G401 (cell line): ENCODE measurements at places on chromosomes 12 and 14.

- DNase-seq, result no peak
Observed at GRCh38 chr12:70083677-70084020, 159.6 kb upstream of the CNOT2 start.

GRCh38 chr12:51217968-51218606, at the start of gene POU6F1:
POU6F1 (minus strand) TSS chr12:51218062; CDS start chr12:51206836, 11,226 bp downstream.
- DNase-seq, result peak; percentile 84

DNA sequence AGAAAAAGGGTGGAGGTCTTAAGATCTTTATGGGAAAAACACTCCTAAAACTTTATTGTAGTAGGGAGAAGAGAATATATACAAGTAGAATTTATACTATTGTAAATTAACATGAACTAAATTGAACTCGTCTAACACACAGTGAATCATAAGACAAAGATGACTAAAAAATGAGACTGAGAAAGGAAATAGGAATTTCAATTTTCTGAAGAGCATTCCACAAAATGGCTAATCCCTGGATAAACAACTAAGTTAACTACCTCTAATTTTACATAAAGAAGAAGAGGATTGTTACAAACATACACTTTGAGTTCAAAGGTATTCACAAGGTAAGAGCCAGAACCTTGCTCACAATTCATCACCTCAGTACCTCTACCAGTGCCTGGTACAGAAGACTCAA, 2.0 kb downstream of the MAP4K5 start:
- DNase-seq, result no peak

- no peak for DNase-seq
Observed at GRCh38 chr14:102171173-102172020, 31.7 kb downstream of the WDR20 start.

GRCh38 chr12:33671676-33672075, 232.1 kb upstream of the SYT10 start:
- no peak for DNase-seq

GRCh38 chr12:75489613-75490210, 9.2 kb downstream of the GLIPR1 start:
- DNase-seq, result no peak

DNA sequence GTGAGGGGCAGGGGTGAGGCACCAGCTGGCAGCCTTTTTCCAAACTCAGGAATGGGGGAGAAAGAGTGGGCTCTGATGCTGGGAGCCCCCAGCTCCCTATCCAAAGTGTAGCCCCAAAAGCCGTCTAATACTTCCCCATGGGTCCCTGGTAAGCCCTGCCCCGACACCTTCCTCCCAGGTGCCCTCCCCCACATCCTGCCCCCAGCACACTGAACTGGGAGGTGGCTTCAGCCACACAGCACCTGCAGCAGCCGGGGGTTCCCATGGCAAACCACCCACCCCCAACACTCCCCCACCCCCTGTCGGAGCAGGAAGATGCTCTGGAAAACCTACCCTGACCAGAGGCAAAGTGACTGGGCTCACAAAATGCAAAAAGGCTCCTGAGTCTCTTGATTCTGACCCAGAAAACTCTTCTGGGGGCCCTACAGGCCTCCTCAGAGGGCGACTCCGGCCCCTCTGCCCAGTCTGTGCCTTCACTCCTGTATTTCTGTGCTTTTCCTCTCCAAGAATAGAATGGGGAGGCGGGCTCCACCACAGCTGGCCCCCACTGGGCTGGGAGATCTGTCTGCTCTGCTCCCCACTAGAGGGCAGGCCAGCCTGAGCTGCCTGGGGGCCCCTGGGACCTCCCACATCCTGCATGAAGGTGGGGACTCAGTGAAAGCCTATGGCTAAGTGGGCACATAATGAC, 81.6 kb downstream of the ITPK1 start:
- DNase-seq, result no peak

- no peak for DNase-seq
Observed at GRCh38 chr12:52517888-52518287, 2.3 kb downstream of the KRT5 start.

- DNase-seq, result no peak
Observed at GRCh38 chr12:90100579-90100978, 391.9 kb upstream of the ATP2B1 start.

- DNase-seq, result no peak
Observed at GRCh38 chr12:39587225-39587624, 32.4 kb downstream of the ABCD2 start.

GRCh38 chr14:68373124-68373646, 419.7 kb downstream of the ZFP36L1 start:
- no peak for DNase-seq

- DNase-seq, result no peak
Observed at GRCh38 chr12:58858030-58858429, 62.3 kb downstream of the LRIG3 start.

GRCh38 chr12:72723732-72724131, 451.6 kb downstream of the TRHDE start:
- DNase-seq, result no peak

GRCh38 chr14:60064491-60065072, 27.1 kb upstream of the PCNX4 start:
- DNase-seq, result peak; percentile 45

- no peak for DNase-seq
Observed at GRCh38 chr12:66423266-66423665, 121.0 kb downstream of the HELB start.

GRCh38 chr12:109900752-109901580, 892 bp downstream of the TCHP start:
- no peak for DNase-seq

GRCh38 chr12:94437303-94437702, 22.4 kb downstream of the CEP83 start:
- DNase-seq, result no peak

DNA sequence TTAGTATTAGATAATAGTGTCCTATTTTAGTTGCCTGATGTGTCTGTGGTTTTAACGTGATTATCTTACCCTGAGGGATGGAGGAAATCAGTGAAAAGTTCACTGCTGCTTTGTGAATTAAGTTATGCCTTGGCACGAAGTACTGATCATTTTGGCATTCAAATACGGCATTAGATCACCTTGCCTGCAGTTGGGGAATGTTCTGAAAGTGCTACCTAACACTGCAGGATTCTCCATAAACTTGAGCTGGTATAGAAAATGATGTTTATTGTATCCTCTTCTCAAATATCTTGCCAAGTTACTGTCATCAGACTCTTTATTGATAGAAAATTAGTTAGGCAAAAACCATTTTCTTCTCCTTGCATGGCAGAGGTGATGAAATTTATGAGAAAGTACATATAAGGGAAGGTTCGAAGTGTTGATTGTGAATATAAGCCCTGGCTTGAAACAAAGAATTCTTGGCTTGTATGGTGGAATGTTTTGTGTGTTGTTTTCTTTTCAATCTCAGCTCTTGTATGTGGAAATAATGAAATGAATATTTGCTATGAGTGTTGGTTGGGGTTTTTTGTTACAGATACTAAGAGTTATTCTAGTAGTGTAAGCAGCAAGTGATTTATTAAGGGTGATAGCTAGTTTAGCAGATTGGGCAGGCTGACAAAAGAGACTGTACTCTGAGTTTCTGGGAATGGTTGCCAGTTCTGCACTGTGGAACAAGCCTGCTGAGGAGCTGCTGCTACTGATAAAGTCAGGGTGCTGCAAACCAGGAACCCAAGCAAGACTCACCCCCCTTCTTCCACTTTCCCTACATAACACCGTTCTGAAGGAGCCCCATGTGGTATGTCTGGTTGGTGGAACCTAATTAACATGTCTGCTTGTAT, 448.3 kb downstream of the PCNX1 start:
- DNase-seq, result peak; percentile 83

DNA sequence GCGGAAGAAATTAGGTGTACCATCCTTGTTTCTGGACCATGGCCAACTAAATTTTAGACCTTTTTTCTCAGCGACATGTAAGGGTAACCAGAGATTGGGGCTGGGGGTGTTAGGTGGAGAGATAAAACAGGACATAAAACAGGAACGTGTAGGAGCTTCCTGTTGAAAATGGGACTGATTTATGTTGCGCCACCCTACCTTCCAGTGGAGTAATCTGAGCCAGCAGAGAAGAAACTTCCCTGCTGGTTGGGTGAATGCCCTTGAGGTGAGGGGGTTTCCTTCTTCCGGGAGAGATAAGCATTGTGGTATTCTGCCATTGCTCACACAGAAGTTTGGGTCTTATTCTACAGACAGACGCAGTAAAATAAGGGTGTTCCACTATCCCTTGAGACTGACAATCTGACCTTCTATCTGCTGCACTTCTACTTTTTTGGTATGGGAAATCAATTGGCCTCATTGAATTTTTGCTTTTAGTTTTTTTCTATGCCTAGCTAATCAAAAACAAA, 417.6 kb downstream of the PCNX1 start:
- no peak for DNase-seq

GRCh38 chr12:19912991-19913390, 455.3 kb upstream of the PDE3A start:
- DNase-seq, result no peak

DNA sequence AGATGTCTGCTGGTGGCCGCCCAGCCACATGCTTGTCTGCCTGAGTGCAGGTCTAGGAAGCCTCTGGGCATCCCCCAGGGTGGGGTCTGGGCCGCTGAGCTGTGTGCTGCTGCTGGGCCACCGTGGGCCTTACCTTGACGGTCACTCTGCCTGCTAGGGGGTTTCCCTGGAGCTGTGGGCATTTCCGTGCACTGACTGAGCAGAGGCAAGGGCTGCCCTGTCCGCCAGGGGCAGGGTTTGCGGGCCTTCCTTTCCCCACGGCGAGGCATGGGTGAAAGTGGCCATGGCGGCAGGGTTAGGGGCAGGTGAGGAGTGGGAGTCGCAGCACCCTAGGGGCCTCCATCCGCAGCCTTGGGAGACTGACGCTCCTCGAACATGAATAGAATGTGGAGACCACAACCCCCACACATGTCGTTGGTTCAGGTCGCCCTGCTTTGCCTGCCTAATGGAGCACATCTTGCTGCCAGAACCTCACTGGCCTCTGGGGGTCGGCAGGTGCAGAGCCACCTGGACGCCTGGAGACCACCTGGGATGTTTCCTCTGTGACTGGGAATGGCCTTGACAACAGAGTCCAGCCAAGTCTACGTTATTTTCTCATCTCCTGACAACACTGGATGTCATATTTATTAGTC, 2.5 kb downstream of the ZBTB42 start:
- no peak for DNase-seq

- DNase-seq, result no peak
Observed at GRCh38 chr12:27822076-27822712, 42.2 kb upstream of the MANSC4 start.

DNA sequence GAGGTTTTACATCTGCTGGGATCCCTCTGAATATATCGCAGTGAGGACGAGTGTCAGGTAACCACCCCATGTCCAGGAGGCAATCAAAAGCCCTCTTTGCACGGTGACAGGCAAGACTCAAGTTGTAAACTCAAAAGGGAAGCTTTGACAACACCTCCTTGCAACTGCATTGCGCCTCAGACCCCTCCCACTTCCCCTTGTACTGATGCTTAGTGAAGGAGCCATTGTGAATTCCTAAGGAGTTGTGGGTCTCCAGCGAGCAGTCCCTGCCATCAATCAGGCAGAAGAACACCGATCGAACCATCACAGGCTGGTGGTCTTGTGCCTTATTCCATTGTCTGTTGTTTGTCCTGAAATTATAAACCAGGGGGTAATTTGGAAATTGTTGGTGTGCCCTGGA, 112.6 kb downstream of the CCDC60 start:
- DNase-seq, result no peak

- no peak for DNase-seq
Observed at GRCh38 chr14:105292826-105293711, 7.7 kb downstream of the BRF1 start.

- DNase-seq, result peak; percentile 87
Observed at GRCh38 chr12:1217191-1217949, 226.3 kb downstream of the ERC1 start.

DNA sequence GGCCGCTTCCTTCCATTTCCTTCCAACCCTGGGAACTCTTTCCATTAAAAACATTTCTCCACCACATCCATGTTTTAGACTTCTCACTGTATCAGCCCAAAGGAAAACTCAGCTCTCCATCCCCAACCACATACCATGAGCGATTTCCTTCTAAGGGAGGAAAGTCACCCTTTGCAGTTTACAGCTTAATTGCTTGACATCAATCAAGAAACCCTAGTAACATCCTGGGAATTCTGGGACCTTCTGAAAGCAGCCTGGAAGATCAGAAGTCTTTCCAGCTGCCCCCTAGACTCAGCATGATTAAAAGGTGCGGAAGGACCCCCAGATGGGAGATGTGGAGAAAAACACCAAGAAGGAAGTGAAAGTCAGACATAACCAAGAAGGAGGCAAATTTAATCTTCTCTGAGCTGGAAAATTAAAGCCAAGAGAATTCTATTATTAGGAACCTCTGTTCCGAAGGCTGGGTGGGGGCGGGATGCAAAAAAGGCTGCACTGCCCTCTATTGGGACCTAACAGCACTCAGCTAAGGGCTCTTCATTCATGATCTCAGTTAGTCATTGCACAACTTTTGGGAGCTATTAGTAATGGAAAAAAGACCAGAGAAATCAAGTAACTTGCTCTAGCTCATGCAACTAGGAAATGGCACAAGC, 73.3 kb upstream of the PLXNC1 start:
- peak; percentile 53 for DNase-seq

DNA sequence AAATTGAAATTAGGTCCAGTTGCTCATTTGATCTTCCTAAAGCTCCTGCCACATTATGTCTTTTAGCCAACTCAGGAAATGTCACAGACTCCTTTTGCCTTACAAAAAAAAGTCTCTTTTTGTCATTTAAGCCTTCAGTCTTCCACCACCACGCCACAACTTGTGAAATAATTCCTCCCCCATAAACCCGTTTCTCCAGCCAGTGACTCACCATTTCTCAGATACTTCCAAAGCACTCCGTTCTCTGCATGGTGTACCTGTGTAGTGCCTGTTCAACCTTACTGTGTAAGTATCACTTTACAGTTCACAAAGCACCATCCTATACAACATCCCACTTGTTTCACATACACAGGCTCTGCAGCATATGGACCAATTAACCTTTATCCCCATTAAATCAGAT, 139.5 kb upstream of the AEBP2 start:
- no peak for DNase-seq

GRCh38 chr12:100346660-100347059, 10.2 kb upstream of the SLC17A8 start:
- no peak for DNase-seq

DNA sequence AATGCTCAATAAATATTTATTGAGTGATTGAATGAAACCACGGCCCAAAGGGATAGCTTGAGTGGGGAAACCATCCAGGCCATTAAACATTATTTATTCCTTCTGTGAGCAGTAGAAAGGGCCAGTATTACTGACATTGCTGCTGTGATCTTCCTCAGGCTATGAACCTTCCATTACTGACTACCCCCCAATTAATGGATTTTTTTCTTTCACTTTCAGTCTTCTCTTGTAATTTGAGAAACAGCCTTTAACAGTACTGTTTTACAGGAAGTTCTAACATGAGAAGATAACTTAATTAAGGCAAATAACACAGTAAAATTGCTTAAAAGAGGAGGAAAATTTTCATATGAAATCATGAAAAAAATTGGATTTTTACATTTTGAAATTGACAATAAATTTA, 629.5 kb downstream of the TRHDE start:
- no peak for DNase-seq

DNA sequence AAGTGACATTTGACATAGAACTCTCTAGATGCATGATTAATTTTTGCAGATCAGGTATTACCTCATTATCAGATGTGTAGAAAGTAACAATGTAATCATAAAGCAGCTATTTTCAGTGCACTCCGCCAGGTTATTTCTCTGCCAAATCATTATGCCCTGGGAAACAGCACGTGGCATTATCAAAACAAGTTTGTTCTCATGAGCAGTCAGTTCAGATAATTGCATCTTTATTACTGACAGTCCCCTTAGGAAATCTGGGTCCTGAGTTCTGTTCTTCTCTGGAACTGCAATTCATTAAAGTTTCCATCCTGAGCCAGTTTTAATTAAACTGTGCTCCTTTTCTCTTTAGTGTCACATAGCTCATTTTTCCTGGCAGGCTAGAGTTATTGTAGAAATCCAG, 94.7 kb upstream of the KRR1 start:
- no peak for DNase-seq

- no peak for DNase-seq
Observed at GRCh38 chr12:26373606-26374495, 178.5 kb downstream of the SSPN start.
